ENCODE measurements at places on chromosomes 7 and 10. TPM values are rescaled to one million over a fixed set of nuclear protein-coding genes. Genes with fewer than 3 reads are reported as not detected.

- peak; percentile 78 for DNase-seq
These were observed 164.3 kb upstream of the AKR1E2 start for GRCh38 chr10:4661511-4662255.

The BTRC gene
- total RNA-seq: 14.4 TPM

DNA sequence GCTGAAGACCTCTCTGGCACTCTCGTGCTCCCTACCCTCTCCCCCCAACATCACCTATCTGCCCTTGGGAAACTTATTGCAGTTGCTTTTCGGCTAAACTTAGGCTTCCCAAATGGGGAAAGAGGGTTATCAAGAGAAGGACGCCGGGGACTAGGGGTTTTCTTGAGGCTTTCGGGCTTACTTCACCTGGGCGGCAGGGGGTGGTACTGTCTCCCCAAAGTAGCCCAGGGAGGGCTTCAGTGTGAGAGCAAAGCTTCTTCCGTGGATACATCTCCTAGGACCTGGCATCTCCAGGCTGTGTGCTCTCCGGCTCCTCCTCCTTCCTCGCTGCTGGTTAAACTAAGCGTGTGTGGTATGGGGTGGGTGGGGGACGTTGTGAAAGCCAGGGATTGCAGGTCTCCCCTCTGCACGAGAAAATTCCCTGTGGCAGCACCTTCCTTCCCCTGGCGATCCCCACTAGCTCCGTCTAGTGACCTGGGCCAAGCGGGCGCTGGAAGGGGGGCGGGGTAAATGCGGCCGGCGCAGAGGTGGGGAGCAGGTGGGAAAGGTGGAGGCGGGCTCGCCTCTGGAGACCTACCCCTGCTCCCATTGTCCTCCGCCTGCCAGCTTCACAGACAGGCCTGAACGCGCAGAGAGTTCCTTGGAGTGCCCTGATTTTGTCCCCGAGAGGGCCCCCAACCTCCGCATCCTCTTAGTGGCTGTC, 1.1 kb downstream of the PLXDC2 start:
- DNase-seq: no peak

DNA sequence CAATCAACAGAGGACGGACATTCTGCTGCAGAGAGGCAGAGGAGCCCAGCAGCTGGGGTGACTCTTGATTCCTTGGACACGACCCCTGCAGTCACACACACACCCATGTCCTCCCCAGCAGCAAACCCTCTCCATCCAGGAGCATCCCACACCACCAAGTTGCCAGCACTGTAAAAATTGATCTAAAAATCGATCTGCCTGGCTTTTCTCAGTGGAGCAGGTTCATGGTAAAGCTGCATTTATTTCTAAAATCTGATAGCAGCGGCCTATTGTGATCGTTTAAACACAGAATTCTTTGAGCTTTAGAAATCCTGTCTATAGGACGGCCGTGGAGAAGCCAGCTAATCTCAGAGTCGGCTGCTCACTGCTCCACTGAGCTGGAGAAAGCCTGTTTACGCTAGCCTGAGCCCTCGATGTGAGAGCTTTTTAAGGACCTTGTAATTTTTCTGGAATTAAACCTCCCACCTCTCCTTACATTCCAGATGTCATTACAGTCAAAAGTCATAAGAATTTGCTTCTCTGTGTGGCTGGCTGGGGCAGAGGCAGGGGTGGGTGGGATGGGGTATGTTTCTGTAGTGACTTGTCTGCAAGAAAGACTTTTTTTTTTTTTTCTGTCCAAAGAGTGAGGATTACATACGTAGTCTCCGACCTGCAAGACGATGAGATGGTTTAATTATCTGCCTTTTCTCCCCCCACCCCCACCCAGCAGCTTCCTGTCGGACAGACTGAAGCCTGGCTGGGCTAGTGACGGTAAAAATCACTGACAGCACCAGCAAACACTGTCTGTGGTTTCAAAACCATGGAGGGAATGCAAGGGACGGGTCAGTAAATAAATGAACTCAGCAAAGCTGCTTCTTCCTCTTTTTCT, 31.6 kb downstream of the TRIM8 start:
- peak; percentile 79 for DNase-seq

The LIPJ gene
- total RNA-seq: not detected

GRCh38 chr10:32995066-32995622, 37.1 kb upstream of the ITGB1 start:
- no peak for DNase-seq

The PNLIPRP2 gene
- 0.95 TPM for total RNA-seq

The TFAM gene
- total RNA-seq: 125 TPM

DNA sequence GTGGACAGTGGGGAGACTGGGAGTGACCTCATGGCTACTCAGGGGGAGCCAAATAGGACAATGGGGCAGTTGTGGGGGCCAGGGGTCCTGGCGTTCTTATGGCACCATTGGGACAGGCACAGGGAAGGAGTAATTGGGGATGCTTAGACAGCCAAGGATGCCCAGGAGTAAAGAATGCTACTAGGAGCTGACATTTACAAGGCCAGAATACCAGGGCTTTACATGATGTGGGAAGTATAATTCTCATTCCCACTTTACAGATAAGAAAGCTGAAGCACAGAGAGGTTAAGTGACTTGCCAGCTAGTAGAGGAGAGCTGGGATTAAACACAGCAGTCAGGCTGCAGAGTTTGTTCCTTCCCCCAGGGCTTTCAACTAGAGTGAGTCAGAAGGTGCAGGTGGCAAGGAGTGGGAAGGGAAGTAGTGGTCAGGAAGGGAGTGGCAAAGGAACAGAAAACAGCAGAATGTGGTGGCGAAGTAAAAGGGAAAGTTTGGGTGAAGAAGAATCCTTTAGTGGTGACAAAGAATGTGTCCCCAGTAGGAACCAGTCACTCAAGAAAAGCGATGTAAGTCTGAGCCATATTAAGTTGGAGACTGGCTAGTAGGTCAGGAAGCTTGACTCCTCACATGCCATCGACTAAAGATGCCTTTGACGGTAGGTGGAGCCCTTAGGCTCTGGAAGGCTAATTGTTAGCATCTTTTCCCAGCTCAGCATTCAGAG, 32.8 kb downstream of the CPVL start:
- peak; percentile 24 for DNase-seq

DNA sequence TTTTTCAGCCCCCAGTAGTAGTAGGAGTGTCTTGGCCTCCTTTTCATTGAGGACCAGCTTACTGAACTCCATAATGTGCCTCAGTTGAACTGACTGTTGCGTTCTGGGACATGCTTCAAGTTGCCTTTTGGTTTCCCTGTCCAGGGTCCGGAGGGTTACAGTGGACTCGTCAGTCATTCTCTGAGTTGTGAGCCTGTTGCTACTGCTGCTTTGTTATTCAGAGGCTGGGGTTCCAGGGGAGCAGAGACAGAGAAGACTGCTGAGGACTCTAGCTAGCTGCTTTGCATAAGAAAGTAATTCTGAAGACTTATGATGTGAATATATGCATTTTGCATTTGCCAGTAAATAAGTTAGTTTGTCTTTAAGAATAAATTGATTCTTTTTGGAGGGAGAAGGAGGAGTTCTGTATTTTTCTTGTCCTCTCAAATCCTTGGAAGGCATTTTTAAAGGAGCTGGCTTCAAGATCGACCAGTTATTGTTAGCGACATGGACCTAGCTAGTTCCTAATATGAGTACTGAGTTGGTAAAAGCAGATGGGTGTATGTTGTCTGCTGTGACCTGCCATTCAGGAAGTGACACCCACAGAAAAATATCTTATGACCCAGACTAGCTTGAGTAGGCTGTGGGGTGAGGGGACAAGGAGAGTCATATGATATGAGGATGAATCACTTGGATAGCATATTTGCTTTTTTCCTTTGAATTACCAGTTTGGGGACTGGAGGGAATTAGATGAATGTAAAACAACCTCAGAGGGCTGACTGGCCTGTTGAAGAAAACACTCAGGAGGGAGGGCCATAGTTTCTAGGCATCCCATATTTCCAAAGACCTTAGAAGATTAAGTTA, 8.3 kb downstream of the PI4K2A start:
- peak; percentile 68 for DNase-seq

- DNase-seq: no peak
These were observed 51.1 kb upstream of the PODXL start for GRCh38 chr7:131607291-131608115.

The AGR2 gene
- total RNA-seq: 1.3 TPM

The SFRP4 gene
- 1.2 TPM for total RNA-seq

The KLF6 gene
- 27.0 TPM for total RNA-seq

- DNase-seq: no peak
These were observed 6.8 kb downstream of the PTPN12 start for GRCh38 chr7:77543910-77544309.

The AOAH gene
- not detected for total RNA-seq

GRCh38 chr7:99490878-99491277, 9.2 kb downstream of the ZNF394 start:
- no peak for DNase-seq

DNA sequence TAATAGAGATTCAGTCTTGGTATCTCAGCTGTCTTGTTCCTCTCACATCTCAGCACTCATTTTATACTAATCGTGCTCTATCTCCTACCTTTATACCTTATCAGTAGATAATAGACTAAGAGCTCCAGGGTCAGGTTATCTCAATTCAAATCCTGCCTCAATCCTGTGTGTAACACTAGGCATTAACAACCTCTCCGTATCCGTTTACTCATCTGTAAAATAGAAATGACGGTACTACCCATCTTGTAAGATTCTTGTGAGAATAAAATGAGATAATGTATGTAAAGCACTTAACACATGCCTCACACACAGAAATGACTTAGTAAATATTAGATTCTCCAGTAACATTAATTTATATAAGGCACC, 622 bp upstream of the P4HA1 start:
- no peak for DNase-seq

- DNase-seq: no peak
These were observed 5.2 kb upstream of the GATA3 start for GRCh38 chr10:8049045-8049864.

DNA sequence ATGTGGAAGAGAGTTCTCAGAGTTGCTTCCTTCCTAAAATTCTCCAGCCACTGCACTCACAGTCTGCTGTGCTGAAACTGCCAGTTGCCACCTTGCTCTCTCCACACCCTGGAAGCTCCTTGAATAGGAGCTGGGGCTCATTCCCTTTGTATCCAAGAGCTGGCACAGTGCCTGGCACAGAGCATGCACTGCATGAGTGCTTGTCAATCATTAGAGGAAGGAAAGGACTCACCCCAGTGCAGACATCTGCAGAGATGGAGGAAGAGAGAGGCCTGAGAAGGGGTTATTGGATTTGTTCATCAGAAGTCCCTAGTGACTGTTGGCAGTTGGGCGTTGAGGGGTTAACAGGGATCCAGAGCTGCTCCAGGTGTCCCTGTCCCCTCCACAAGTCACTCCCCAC, 41.7 kb upstream of the DUSP5 start:
- DNase-seq: no peak

GRCh38 chr7:117068511-117069145, 115.3 kb downstream of the ST7 start:
- no peak for DNase-seq

- no peak for DNase-seq
These were observed 156.5 kb upstream of the HDAC9 start for GRCh38 chr7:18338910-18339523.

GRCh38 chr10:11272915-11273389, 255.3 kb downstream of the CELF2 start:
- DNase-seq: no peak

The ANKRD1 gene
- total RNA-seq: 19.4 TPM

GRCh38 chr10:13803566-13804554, 217.1 kb downstream of the PRPF18 start:
- no peak for DNase-seq

The WIPF3 gene
- total RNA-seq: not detected

The GNAT3 gene
- total RNA-seq: not detected

The ADRB1 gene
- 0.07 TPM for total RNA-seq

GRCh38 chr10:31384589-31384949, 65.6 kb downstream of the ZEB1 start:
- DNase-seq: no peak

DNA sequence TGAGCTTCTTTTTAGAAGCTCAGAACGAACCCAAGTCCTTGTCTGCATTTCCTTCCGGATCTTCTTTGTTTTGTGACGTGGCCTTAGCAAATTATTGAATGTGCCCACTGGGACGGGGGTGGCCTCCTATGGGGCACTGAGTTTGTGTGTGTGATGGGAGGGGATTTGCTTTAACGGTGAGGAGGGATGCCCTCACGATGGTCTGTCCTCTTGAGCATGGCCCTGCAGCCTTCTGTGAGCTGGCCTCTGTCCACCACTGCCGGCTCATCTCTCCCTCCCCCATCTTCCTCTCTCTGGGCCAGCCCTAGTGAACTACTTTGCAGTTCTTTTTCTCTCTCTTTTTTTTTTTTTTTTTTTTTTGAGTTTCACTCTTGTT, 62.9 kb upstream of the MKRN1 start:
- DNase-seq: no peak

The PAOX gene
- 0.52 TPM for total RNA-seq

DNA sequence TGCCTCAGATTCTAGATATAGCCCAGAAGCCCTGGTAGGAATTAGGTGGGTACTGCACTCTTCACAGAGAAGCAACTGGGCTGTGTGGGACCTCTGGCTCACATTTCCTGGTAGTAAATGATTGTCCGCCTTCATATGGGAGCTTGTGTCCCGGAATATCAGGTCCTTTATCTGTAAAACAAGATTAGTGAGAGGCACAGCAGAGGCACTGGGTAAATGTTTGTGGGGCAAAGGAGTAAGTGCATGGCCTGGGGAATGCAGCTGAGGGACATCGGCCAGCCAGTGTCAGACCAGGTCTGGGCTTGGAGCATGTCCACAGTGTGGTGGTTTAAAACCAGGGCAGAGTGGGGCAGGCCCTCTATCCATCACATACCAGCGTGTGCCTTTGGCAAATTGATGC, 323.3 kb upstream of the ZMIZ1 start:
- peak; percentile 75 for DNase-seq

GRCh38 chr10:86556532-86556931, 34.9 kb upstream of the WAPL start:
- DNase-seq: no peak

- DNase-seq: no peak
These were observed 430.2 kb downstream of the PTPRN2 start for GRCh38 chr7:158157460-158157859.

- DNase-seq: no peak
These were observed 148.7 kb upstream of the MKI67 start for GRCh38 chr10:128274938-128275337.

The TMEM270 gene
- total RNA-seq: not detected

DNA sequence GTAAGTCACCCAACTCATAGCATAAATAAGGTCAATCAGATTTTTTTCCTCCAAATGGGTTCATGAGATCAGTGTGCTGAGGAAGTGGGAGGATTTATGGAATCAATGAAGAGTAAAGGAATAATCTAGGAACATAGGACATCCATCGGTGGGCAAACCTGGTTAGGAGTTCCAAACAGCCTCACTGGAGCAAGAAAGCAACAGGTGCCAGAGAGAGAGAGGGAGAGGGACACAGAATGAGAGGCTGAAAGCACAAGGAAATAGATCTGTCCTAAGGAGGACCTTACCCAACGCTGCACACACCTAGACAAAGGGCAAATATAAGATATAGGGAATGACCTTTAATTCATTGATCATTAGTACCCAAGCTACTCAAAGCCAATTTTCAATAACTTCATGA, 119.5 kb upstream of the ANKRD1 start:
- DNase-seq: no peak

DNA sequence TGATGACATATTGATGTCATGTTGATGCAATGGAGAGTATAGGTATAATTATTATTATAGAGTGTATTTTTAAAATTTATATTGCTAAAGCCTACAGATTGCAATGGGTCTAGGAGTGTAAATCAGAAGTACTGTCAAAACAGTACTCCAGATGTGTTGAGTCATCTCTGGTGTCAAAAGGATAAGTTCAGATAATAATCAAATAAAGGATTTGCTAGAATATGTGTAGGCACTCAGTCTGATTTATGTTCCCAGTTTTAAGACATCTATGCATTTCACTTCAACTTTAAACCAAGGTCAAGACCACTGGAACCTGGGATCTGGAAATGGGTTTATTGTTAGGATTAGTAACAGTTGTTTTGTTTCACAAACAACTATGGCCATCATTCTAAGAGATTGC, 342.3 kb upstream of the BMPER start:
- no peak for DNase-seq

The NEBL gene
- not detected for total RNA-seq

Data from HepG2 (cell line).